ENCODE measurements at places on chromosomes 2 and 18. TPM values are rescaled to one million over a fixed set of nuclear protein-coding genes. Genes with fewer than 3 reads are reported as not detected.

- DNase-seq, result peak; percentile 78
Observed at GRCh38 chr2:218301176-218301819, 9.0 kb upstream of the TMBIM1 start.

- DNase-seq, result no peak
Observed at GRCh38 chr2:118925981-118926380, 16.0 kb upstream of the MARCO start.

DNA sequence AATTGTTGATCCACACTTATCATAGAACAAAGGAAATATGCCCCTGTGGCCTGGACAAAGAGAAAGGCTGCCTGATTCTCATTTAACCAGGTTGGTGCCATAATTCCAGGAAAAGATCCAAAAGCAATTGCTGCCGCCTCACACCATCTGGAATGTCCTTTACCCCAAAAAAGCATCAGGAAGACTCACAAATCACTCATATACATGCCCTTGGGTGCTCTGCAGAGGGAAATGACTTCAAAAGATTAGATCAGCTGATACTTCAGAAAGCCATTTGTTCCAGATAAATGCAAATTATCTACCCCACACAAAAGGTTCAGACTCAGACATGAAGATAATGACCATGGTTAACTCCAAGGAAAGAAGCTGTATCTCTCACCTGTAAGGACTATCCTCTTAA lies 285.8 kb downstream of the C1D start:
- no peak for DNase-seq

DNA sequence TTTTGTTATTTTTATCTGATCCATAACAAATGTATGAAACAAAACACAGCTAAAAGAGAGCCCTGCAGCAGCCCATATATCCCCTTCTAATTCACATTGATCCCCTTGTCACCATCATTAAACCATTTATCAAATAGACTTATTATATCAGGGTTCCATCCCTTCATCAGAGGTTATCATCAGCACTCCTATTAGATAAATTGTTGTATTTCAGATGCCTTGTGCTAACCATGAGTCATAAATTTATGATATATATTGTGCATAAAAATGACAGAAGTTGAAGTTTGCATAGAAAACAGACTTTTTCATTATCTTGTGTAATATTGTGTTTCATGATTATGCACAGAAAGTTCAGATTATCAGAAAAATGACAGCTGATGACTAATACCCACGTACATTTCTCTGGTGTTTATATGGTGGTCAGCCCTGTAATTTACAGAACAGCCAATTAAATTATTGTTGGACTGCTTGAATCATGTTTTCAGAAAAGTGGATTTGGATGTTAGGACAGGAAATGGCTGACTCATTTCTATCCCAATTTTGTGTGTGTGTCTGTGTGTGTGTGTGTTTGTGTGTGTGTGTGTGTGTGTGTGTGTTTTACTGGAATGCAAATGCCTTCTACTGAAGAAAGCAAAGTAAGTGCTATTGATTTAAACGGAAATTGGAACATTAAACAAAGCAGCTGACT lies 80.9 kb downstream of the PPP1R1C start:
- no peak for DNase-seq

DNA sequence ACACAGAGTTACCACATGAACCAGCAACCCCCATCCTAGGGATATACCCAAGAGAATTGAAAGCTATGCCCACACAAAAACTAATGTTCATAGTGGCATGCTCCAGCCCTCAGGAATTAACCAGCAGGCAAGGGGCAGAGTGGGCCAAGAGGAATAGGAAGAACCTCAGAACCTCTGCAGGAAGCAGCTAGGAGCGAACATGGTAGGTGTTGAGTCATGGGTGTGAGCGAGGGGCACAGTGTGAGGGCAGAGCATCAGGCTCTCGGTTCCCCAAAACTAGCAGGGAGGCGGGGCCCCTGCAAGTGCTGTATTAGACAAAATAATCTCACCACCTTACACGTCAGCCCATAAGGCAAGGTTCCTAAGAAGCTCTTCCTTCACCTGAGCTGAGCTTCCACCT lies 5.6 kb upstream of the RUFY4 start:
- DNase-seq, result no peak

GRCh38 chr2:34998741-34999140 lies 1356.8 kb upstream of the CRIM1 start:
- DNase-seq, result no peak

DNA sequence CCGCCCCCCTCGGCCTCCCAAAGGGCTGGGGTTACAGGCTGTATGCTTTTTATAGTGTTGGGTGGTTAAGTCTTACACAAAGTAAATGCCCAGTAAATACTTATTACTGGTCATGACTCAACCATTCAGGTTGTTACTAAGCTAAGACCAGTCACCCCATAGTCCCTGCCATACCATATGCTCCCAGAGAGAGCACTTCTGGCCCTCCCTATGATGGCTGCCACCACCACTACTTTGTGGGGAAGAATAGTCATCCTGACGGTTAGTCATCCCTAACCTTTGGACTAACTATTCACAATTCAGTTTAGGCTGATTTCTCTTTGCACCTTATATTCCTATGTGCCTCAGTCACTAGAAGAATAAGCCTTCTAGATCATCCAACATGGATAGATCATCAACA lies 42.0 kb upstream of the MSH2 start:
- no peak for DNase-seq

GRCh38 chr2:45199973-45200372 lies 190.7 kb upstream of the SIX2 start:
- DNase-seq, result no peak

DNA sequence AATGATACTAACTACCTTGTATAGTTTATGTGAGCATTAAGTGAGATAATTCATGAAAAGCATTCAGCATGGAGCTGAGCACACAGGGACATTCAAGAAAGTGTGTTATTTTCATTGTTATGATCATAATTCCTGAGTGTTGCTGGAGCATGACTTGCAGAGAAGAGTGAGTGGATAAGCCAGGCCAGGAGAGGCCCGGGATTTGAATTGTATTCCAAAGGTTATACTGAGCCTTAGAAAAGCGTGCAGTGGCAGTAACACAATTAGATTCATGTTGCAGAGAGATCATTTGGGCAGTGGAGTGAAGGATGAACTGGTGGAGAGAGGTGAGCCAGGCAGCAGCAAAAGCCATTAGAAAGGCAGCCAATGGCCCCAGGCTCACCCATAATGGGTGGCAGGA lies 142.9 kb upstream of the SH3BP4 start:
- no peak for DNase-seq

GRCh38 chr2:64876137-64876647 lies 113.0 kb upstream of the SLC1A4 start:
- no peak for DNase-seq

- DNase-seq, result no peak
Observed at GRCh38 chr18:27715751-27716150, 461.2 kb downstream of the CDH2 start.

GRCh38 chr2:232592772-232593395 lies 40.5 kb upstream of the EFHD1 start:
- no peak for DNase-seq

DNA sequence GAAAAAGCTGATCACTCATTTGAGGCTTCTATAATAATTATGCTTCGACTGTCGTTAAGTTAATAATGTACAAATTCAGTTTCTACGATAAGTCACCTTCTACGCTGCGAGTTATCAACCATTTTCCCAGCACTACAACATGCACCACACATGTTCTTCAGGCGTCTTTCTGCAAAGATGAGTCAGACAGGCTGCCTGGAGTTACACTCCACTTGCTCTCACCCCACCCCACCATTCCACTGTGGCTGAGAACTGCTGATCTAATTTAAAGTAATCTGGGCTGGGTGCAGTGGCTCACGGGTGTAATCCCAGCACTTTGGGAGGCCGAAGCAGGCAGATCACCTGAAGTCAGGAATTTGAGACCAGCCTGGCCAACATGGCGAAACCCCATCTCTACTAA lies 218.6 kb downstream of the DYM start:
- no peak for DNase-seq

GRCh38 chr18:30527226-30527625 lies 515.3 kb downstream of the DSC3 start:
- DNase-seq, result no peak

- DNase-seq, result no peak
Observed at GRCh38 chr2:180661686-180662030, 318.7 kb upstream of the UBE2E3 start.

- DNase-seq, result no peak
Observed at GRCh38 chr2:3257826-3258225, 119.8 kb downstream of the EIPR1 start.

- no peak for DNase-seq
Observed at GRCh38 chr2:32706815-32707579, 79.1 kb downstream of the TTC27 start.

DNA sequence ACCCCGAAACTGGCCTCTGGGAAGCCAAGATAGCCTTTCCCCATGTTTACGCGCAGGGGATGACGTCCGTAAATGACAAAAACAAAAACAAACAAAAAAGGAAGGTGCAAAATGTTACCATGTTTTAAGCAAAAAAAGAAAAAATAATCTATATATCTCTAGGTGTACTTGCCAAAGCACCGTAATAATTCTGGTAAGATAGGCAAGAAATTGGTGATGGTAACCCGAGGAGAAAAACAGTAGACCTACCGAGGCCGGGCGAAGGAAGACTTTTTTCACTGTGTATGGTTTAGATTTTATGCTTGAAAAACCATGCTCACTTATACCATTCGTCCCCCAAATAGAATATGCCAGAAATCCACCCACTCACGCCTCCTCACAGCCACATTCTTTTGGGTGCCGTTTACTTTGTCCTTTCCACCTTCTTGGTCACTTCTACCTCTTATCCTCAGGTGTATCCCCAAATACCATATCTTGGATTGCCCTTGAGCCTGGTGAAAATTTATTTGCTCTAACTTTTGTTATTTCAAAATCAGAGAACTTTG lies 8.0 kb downstream of the GATA6 start:
- DNase-seq, result no peak

- DNase-seq, result no peak
Observed at GRCh38 chr18:23881778-23882177, 132.8 kb upstream of the TTC39C start.

DNA sequence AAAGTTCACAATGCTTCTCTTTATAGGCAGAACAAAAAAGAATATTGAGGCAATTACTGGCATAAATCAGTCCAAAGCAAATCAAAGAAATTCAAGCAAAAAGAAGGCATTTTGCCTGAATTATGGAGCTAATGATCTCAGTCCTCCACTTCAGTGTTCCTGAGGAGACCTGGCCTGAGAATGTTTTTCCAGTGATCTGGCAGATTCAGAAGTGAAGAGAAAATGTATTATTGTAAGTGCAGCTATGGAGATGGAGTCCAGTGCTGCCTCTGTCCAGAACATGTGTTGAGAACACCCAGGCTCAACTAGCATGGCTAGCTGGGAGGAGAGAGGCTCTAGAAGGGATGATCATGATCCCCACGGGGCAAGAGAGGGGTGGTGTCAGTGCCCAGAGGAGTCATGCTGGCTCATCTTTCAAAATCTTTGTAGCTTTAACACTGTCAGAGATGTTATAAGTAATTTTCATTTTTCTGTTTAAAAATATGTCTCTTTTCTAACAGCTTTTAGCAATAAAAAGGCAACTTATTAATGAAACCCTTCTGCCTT lies 367.0 kb upstream of the RAB12 start:
- DNase-seq, result no peak

ASXL3 gene
- polyA plus RNA-seq, result 6.3 TPM

AKAIN1 gene
- polyA plus RNA-seq, result not detected

CABYR gene
- 9.0 TPM for polyA plus RNA-seq

GALNT3 gene
- polyA plus RNA-seq, result 15.4 TPM

XRCC5 gene
- polyA plus RNA-seq, result 316 TPM

ADAM23 gene
- polyA plus RNA-seq, result 7.6 TPM

ASAP2 gene
- 59.1 TPM for polyA plus RNA-seq

USP34 gene
- 178 TPM for polyA plus RNA-seq

REEP1 gene
- polyA plus RNA-seq, result 3.2 TPM

TUBA3E gene
- not detected for polyA plus RNA-seq

LTBP1 gene
- polyA plus RNA-seq, result 85.2 TPM

Data from left renal cortex interstitium (tissue), 4 donors.